ENCODE measurements at places on chromosomes 11 and 22. TPM values are rescaled to one million over a fixed set of nuclear protein-coding genes. Genes with fewer than 3 reads are reported as not detected.

Gene MCAT
- 19.0 TPM for total RNA-seq

DNA sequence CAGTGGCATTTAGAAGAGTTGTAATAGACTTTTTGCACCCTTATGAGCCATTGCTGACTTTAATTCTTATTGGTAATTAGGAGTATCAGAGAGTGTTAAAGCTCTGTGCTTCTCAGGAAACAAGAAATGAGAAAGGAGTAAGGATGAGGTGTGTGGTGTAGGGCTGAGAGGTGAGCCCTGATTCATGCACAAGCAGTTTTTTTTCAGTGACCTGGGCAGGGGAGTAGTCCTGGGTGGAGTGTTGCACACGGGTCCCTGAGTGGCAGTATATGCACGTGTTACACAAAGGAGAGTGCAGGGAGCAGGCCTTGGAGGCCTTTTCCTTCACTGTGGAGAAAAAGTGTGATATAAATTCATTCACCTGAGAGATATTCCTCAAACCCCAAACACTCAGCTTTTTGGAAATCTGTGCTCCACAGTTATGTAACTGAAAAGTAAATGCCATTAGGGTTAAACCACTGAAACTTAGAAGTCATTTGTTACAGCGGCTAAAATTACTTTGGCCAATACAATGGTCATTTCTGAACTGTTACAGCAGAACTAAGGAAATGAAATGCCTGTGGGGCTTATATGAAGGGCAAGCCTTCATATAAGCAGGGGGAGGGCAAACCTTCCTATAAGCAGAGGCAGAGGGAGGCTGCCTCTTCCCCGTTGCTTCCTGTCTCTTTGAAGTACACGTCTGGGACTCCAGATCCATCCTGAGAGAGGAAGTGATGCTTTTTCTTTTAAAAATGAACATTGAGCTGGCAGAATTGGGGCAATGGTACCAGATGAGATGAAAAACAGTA lies 62.6 kb upstream of the OLFML1 start:
- no peak for DNase-seq

GRCh38 chr22:23095733-23096342 lies 25.5 kb downstream of the GNAZ start:
- DNase-seq = no peak

DNA sequence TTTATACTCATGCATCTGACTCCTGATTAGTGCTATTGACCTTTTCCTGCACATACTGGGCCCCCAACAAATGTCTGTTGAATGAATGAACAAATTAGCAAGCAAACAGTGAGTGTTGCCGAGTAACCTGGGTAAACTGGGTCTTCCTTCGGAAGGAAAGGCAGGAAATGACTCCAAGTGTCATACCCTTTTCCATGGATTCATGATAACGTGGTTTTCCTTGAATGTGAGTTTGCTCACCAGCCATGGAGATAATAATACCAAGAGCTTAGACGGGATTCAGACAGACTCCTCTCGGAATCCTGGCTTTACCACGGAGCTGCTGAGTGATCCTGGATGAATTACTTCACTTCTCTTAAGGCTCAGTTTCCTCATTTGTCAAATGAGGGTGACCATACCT lies 16.7 kb downstream of the TECTA start:
- no peak for DNase-seq

Gene HBG2
- total RNA-seq = not detected
